ENCODE measurements at places on chromosomes 11 and 22.

DNA sequence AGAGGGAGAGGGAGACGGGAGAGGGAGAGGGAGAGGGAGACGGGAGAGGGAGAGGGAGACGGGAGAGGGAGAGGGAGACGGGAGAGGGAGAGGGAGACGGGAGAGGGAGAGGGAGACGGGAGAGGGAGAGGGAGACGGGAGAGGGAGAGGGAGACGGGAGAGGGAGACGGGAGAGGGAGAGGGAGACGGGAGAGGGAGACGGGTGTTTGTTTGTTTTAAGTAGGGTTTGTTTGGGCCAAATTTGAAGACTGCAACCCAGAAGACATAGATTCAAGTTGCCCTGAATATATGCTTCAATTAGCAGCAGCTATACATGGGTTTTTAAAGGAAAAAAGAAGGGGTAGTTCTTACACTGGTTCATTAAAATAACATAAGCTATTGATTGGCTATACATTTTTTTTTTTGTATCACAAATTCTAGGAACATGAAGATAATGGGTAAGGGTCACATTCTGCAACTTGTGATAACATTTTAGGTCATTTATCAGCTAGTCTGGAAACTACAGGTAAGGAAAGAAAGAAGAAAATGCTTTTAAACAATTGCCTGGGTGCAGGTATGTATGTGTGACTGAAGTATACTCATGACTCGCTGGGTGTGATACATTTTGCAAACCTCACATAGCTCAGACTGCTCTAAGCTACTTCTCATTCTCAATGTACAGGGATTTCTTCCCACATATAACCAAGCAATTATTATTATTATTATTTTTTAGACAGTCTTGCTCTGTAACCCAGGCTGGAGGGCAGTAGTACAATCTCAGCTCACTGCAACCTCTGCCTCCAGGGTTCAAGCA lies 67.3 kb downstream of the MCHR1 start:
- no peak for DNase-seq

DNA sequence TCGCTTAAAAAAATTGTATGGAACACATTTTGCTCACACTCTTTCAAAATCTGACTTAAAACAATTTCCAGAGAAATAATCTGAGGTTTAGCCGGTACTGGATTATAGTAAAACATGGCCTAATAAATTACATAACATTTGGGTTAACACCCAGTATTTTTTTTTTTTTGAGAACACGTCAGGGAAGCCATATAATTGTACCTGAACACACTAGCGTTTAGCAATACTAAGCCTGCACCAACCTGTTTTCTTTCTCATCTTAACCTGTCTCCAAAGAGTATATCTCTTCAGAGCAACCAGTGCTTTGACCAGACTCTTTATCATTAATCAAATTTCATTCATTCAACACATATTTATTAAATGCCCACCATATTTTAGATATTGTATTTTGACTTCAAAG lies 2.0 kb upstream of the POGLUT3 start:
- DNase-seq: no peak

DNA sequence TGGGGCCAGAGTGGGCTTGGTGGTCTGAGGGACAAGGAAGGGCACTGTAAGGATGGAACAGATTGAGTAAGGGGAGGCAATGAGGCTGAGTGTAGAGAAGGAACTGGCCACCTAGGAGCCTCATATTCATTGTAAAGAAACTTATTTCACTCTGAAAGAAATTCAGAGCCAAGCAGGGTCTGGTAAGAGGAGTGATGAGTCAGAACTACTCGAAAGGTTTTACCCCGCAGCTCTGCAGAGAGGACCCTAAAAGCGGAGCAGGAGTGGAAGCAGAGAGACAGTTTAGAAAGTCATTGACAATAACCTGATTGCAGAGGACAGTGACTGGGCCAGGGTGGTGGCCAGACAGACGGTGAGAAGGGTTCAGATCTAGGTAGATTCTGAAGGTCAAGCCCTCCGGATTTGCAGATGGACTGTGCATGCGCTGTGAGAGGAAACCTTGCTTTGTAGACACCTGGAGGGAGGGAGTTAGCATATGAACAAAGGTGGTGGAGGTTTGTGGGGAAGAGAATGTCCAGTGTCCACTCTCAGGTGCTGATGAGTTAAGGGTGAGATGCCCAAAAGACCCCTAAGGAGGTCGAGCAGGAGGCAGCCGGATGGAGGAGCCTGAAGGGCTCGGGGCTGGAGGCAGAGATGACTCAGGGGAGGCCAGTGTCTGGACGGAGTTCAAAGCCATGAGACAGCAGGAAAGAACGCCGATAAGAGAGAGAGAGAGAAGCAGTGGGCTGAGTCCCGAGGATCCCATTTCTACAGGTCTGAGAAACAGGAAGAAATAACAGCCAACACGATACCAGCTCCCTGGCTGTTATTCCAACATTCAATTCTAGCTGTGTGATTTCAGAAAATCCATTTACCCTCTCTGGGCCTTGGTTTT lies 546.0 kb downstream of the BRD1 start:
- no peak for DNase-seq

DNA sequence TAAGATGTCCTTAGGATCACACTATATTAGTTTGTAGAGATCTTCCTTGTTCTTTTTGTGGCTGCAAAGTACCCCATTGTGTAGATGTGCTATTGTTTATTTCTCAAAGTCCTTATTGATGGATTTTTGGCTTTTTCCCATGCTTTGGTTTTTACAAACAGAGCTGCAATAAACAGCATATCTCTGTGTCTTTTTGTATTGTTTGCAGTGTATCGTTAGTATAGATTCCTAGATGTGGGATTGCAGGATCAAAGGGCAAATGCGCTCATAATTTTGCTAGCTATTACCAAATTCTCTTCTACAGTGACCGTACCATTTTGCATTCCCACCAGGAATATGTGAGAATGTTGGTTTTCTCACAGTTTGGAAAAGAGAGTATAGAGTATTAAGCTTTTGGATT lies 27.5 kb upstream of the FTH1 start:
- no peak for DNase-seq

GRCh38 chr22:35593071-35593890 lies 23.8 kb downstream of the MB start:
- DNase-seq: no peak

DNA sequence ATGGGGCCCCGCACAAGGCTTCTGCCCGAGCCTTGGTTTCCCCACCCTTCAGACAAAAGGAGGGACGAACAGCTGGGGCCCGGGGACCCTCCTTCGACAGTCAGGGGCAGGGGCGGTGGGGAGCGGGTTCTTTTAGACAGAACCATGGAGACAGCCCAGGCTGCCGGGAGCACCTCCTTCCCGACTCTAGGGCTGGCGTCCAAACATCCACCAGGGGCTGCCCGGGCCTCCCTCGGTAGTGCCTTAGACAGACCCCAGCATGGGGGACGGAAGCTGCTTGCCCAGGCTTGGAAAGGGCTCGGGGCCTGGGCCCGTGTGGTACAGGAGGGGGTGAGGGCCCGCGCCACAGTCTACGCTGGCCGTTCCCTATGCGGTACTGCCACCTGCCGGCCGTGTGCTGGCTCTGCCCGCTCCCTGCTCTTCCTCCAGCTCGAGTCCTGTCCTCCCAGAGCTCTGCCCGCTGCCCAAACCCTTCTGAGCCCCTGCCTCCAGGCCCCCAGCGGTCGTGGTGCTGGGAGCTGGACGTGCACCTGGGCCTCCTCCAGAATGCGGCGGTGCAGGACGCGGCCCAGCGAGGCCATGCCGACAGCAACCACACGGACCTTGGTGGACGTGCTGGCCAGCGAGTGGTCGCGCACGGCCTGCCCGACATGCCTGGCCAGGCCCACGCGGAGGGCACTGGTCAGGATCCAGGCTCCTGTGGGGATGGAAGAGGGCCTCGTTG lies 20.1 kb downstream of the TSSC4 start:
- DNase-seq: no peak

DNA sequence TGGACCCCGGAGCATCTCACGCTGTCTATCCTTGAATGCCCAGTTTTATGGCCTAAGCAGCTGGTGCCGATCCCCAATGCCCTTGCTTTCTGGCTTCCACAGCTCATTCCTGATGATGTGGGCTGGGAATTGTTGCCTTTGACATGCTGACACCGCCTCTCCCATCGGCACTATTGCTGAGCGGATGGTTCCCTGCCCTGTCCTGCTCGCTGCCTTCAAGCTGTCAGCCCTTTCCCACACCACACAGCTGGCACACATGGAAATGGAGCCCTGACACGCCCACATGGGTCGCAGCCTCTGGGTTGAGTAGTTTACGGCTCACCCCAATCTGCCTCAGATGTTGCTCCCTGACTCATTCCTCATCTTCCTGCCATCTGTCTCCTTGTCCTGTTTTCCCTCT lies 110.2 kb upstream of the SESN3 start:
- DNase-seq: no peak

GRCh38 chr11:113189909-113190667 lies 124.3 kb upstream of the TTC12 start:
- no peak for DNase-seq

DNA sequence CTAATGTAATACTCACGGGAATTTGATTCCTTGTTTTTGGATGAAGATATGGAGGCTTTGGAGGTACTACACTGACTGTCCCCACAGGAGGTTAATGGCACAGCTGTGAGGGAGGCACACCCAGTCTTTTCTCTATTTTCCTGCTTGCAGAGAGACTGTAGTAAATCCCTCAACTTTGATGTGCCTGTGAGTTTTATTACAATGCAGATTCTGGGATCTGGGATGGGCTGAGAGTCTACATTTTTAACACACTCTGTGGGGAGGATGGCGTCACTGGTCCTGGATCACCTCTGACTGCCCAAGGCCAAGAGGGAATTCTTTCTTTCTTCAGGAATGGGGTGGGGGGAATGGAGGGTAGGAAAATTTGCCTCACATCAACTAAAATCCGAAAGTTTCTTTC lies 80.2 kb upstream of the NTM start:
- DNase-seq: no peak

DNA sequence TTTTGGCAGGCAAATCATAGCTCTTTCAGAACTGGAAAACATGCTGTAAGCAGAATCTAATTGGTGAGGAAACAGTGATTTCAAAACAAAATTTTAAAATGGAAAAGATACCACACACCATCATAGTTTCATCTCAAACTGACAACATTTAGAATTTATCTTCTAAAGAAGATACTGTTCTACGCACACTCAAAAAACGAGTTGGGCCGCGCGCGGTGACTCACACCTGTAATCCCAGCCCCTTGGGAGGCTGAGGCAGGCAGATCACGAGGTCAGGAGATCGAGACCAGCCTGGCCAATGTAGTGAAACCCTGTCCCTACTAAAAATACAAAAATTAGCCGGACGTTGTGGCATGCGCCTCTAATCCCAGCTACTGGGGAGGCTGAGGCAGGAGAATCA lies 44.2 kb upstream of the ADSL start:
- no peak for DNase-seq

DNA sequence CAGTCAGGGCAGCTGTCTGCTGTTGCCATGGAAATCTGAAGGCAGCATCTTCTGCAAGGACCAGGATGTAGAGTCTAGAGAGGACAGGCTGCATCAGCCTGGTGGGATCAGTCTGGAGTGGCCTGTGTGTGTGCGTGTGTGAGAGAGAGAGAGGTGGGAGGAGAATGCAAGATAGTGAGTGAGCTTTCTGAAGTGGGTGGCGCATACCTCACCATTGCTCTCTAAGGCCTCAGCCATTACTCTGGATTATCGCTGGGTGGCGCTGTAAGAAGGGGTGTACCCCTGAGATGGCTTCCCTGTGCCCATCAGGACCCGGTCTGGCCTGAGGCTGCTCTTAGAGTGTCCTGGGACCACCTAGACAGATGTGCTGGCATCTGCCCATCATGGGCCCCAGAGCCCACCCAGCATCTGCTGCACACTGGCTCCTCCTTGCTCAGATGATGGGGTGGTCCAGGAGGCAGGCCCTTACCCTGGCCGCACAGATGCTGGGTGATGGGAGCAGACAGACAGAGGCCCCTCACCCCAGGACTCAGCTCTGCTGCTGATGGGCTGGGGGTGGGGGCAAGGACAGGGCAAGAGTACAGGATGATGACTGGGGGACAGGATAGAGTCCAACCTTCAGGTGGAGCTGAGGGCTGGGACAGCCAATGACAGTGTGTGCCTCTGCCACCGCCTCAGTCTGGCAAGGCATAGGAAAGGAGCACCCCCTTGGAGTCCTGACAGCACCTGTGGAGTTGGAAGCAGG lies 25.7 kb upstream of the TUB start:
- no peak for DNase-seq

GRCh38 chr11:69425895-69426544 lies 55.4 kb upstream of the LINC01488 start:
- no peak for DNase-seq

DNA sequence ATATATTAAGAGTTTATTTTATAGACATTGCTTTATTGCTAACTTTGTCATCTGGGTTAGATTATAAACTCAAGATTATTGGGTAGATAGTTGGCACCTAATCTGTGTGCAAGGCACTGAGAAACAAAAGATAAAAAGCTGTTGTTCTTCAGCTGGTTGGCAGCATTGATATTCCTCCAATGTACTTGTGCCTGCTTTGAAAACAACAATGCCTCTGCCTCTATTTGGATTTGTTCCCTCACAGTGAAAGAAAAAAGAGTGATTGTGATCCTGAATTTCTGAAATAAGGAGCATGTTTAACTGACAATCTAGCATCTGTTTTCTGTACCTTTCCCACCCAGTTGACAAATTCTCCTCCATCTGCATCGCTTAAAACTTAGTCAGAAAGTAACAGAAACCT lies 98.3 kb downstream of the TYR start:
- no peak for DNase-seq
